ENCODE measurements at places on chromosomes 13 and 19.

GRCh38 chr13:52686376-52686775 is 33.7 kb downstream of the SUGT1 start:
- DNase-seq, result no peak

- DNase-seq, result no peak
Observed at GRCh38 chr13:78657699-78658629, 991 bp downstream of the OBI1 start.

DNA sequence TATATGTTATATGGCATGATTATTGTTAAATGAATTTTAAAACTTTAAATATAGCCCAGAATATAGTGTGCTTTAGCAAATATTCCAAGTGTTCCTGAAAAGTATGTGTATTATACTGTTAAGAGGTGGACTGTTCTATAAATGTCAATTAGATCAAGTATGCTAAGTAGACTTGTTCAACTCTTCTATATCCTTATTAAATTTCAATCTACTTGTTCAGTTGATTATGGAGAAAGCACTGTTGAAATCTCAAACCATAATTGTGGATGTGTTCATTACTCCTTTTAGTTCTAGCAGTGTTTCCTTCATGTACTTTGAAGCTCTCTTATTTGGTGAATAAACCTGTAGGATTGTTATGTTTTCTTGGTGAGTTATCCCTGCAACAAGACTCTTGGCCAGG is 52.5 kb downstream of the SPACA7 start:
- DNase-seq, result no peak

DNA sequence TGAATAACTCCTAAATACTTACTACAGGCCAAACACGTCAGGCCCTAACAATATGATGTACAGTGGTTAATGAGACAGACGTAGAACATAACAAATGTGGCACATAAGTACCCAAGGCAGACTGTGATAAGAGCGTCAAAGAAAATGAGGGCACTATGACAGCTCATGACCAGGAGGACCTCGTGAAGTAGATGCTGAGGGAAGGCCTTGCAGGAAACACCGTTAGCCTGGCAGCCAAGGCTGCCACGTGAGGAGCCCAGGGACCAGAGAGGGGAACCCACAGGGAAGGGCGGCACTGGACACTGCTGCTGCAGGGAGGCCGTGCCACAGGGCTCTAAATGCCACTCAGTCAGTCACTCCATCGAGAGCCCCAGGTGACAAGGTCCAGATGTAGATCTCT is 5.7 kb downstream of the TUBGCP3 start:
- DNase-seq, result no peak

DNA sequence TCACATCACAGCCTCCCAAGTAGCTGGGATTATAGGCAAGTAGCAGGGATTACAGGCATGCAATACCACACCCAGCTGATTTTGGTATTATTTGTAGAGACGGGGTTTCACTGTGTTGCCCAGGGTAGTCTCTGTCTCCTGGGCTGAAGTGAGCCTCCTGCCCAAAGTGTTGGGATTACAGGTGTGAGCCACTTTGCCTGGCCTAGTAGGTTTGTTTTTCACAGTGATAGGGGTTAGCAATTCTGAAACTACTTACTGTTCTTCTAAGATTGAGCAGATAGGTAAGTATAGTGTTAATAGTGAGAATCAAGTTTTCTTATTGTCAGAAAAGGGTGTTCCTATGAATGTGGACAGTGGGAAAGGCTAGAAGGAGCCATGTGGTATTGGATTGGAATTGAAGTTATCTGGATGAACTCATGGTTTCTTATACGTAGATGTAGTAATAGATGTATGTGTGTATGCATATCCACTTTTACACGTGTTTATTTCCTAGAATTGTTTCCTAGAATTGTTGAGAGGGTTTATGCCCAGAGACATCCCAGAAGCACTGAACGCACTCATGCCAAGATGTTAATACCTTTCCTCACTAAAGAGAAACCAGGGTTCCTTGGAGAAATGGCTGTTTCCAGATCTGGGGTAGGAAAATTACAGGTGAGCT is 49.1 kb downstream of the SAE1 start:
- DNase-seq, result no peak

DNA sequence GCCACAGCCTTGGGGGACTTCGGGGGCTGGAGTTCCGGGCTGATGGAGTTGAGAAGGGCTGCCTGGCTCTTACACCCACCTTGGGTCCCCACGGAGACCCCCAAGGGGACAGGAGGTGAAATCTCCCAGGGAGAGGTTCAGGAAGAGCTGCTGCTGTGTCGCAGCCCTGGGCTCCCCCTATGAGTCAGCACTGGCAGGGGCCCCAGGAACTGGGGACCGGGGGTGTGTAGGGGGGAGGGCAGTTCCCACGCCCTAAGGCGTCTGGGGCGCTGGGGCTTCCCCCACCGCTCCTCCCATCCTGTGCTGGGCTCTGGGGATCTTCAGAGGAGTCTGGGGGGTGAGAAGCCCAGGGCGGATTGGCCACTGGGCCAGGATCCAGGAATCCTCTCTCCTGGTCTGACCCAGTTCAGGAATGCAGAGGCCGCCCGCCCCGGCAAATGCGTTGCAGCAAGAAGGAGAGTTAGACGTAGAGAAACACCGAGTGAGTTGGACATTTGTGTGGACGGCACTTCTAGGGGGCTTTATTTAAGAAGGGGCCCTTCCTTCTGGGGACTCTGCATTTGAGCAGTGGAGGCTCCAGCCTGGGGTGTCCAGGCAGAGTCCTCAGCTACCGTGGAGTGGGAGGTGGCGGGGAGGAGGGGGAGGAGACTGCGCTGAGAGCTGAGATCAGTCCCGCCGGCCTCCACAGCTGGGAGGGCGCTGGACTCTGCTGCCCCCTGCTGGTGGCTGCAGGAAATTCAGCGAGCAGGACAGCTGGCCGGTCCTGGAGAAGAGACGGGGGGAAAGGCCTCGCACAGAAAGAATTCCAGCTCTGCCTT is 15.0 kb upstream of the NANOS3 start:
- DNase-seq, result peak; percentile 74

DNA sequence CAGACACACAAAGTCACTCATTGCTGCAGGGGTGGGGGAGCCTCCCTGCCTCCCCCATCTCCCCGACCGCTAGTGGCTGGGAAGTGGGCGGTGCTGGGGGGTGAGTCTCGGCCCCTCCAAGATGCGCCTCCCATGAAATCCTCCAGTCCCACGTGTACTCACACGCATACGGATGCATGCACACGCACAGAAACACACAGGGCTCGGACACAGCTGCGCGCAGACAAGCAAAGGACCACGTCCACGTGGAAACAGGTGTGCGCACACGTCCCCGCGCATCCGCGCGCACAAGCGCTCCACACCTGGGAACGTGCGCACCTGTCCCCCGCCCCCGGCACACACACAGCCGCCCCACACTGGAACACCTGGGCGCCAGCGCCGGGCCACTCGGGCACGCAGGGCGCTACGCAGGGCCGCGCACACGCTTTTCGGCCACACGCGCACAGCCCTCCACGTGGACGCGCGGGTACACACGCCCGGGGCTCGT is 687 bp downstream of the MATK start:
- no peak for DNase-seq

GRCh38 chr19:51750400-51751094 is 1.1 kb downstream of the FPR1 start:
- no peak for DNase-seq

- no peak for DNase-seq
Observed at GRCh38 chr19:5811117-5811516, 6.2 kb downstream of the NRTN start.
